ENCODE measurements at places on chromosomes 1 and 21.

GRCh38 chr1:115365738-115366137 lies 27.7 kb upstream of the NGF start:
- DNase-seq: no peak

DNA sequence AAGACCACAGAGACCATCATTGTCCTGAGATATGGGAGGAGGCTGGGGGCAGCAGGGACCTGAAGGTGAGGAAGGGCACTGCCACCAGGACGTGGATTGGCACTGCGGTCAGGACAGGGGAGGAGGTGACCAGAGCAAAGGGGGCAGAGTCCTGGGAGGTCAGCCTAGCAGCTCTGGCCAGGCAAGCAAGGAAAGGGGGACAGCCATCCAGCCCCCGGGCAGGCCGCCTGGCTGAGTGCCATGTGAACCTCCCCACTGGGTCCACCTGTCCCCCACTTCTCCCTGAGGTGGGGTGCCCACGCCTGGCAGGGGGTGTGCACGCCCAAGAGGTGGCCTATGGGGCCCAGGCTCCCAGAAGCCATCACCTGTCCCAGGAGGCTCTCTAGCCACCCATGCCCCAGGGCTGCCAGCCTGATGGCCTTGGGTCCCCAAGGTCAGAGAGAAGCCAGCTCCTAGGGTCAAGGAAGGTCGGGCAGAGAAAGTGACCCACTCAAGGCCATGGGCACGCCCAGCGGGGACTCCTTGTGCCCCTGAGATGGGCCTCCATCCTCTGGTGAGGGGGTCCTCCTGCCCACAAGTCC lies 17.6 kb upstream of the PTTG1IP start:
- DNase-seq: no peak

DNA sequence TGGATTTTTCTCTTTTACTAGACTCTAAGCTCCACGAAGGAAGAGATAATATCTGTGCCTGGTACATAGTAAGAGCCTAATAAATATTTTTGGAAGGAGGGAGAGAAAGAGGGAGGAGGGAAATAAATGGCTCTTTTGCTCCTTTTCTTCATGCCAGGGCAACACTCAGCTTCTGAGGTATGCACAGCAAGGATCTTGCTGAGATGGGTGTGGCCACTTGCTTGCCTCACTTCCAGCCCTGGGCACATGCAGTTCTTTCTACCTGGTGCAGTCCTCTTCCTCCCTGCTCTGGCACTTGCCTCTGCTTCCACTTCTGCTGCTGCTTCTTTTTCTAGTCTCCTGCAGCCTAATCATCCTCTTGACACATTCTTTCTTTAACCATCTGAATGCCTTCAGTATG lies 148.1 kb downstream of the FGGY start:
- no peak for DNase-seq

DNA sequence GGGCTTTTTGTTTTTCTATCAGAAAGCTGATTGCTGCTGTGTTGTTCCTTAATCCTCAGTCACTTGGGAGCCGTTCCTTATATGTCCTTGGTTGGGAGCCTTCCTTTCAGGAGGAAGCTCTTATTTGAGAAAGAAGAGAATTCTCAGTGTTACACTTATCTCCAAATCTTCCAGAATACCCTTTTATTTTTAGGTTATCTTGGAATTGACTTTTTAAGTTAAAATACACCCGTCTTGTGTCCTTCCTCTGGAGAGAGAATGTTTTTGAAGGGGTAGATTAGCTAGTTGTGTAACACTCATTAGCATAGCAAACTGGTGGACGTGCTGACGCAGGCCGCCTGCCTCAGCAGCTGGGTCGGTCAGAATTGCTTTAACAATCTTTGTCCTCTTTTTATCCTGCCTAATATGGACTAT lies 42.1 kb downstream of the LRRC8B start:
- DNase-seq: peak; percentile 68

- DNase-seq: no peak
Measured at GRCh38 chr1:178784131-178784536, 59.1 kb downstream of the RALGPS2 start.

- DNase-seq: no peak
Measured at GRCh38 chr1:112332176-112333150, 63.6 kb upstream of the CTTNBP2NL start.

DNA sequence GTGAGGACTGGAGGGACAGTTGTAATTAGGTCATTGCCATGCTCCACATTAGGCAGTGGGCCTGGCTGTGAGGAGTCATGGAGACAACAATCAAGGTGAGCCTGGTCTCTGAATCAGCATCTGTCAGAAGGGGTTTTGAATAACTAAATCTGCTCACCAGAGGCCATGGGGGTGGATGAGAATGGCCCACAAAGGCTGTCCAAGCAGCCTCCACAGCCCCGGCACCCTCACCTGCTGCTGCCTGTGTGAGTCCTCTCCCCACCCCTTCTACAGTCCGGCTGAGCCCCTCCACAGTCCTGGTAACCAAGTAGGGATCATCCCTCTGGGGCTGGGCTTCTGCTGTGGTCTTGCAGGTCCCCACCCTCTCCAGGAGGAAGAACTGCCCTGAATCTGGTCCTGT lies 2.3 kb downstream of the DPT start:
- DNase-seq: no peak

- DNase-seq: no peak
Measured at GRCh38 chr1:63731117-63732043, 42.4 kb upstream of the ROR1 start.

DNA sequence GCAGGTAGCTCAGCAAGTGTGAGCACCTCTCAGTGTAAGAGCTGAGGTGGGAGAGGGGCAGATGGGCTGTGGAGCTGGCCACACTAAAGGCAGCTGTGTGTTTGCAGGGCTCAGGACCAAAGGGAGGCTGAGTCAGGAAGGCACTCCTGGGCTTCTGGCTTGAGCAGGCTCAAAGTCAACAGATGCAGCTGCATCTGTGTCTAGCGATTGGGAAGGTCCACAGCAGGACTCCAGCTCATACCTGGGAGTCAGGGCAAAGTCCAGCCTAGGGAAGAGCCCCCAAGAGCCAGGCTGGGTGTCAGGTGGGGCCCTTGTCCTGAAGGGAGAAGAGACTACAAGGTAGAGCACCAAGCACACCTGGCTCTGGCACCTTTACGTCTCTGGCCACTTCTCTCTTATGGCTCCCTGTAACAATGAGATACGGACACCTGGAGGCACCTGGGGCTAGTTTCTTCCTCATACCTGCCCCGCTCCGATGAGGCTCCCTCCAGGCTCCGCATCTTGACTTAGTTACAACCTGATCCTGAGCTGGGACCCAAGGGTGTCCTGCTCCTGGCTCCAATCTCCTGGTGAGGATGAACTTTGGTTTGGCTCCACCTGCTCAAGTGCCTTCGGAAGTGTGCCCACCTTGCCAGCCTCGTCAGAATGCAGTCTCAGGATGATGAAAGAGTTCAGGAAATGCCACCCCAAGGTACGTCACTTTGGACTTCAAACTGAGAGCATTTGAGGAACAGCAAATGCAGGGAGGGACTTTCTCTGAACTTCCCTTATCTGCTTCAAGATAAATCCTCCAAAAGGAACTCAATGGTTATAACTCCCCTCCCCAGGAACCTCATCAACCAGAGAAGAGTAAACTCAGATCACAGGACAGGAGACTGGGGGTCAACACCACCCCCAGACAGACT lies 21.5 kb upstream of the SLC2A1 start:
- no peak for DNase-seq

DNA sequence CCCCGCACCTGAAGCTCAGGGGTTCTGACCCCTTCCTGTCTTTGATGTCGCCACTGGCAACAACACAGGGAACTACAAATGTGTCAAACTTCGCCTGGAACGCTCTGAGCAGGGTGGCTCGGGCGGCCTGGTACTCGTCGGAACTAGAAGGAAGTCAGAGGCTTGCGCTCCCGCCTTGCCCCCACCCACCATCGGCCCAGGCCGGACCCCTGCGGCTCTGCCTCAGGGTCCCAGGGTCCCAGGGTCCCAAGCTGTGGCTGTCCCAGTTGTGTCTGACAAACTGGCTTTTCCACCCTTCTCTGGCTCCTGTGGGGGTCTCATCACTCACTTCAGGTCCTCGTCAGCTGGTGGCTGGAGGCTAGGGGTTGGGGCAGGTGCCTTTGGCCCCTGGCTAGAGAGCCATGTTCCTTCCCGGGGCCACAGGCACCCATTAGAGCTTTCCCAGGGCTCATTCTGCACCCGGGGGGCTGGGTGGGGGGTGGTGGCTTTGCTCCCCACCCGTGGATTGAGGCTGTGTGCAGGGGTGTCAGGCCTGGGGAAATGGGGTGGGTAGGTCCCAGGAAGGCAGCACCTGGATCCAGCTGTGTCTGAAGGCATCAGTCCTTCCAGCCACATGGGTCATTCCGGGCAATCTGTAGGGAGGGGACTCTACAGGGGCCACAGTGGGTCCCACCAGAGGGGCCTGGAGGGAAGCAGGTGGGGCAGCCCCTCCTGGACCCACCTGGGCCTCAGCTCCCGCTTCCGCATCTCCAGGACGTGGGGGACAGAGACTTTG lies 8.0 kb upstream of the TMEM52 start:
- no peak for DNase-seq

- DNase-seq: no peak
Measured at GRCh38 chr21:25845729-25846256, 111.0 kb downstream of the GABPA start.

DNA sequence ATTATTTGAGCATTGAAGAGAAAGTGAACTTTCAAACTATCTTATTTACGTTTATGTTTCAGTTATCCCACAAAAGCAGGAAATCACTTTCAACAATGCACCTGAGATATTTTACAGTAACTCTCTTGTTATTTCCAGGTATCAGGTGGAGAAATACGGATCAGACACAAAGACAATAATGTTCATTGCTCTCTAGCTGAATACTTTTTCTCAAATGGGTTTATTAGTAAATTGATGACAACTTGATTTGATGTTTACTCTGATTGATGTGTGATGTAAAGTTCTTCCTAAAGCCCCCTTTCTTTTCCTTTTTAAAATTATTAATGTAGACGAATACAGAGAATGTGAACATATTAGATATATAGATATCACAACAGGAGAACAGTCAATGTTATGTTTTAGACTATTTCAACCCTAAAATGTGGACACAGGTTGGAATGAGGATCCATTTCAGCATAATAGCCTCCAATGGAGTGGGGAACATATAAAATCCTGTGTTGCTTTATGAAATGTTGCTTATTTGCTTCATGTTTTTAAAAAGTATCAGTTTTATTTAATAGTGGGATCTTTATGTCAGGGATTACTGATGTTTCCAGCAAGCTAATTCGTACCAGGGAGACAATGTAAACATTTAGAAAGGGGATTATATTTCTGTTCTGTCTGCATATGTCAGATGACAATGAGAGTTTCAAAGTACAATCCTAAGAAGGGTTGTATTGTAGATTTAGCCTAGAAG lies 1522.3 kb upstream of the TPTE start:
- no peak for DNase-seq

DNA sequence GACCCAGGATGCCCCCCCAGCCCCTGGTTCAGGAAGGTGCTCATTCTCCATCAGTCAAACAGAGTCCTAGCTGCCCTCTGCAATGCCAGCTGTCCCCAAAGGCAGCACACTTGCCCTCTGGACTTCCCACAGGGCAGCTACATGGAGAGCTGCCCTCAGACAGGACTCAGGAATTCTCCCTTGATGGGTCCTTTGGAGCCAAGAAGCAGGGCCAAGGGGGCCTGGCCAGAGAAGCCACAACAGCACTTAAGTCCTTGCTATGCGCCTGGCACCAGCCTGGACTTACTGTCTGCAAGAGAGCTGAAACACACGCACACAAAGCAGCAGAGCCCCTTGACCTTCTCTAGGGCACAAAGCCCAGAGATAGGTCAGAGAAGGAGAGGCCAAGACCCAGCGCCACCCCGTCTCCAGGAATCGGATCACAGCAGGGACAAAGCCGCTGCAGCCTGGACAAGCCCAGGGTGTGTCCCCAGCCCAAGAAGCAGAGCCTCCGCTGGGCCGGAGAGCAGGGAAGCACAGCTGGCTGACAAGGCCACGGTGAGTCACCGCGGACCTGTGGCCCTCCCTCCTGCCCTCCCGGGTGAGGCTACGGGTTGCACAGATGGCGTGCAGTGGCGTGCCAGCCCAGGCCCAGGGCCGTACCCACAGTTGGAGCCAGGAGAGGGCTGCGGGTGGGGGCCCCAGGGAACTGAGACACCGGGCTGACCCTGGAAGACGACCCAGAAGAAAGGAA lies 1.7 kb downstream of the WNT9A start:
- DNase-seq: peak; percentile 75

GRCh38 chr21:46163380-46163779 lies 8.0 kb upstream of the FTCD start:
- DNase-seq: no peak

DNA sequence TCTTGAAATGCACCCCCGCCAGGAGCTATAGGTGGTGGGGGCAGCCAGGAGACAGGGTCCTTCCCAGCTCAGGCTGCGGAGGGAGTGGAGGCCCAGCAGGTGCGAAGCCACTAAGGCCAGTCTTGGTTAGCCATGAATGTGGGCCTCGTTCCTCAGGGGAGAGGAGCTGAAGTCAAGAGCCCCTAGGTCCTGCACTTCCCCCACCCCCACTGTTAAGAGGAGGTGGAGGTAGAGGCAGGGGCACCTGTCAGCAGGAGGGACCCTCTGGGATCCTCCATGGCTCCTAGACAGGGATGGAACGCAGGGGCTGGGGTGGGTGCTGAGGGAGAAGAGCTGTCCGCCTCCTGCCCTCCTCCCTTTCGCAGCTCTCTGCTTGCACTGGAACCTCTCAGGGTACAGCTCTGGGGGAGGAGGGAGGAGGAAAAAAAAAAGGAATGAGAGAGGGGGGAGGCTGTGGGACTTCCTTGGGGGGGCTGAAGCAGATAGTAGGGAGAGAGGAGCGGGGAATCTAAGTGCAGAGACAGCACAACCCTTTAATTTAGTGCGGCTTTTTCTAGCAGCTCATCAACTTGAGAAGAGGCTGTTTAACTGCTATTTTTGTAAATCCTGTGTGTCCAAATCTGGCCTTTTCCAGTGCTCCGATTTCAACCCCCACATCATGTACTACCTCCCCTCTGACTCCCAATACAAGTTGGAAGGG lies 37.0 kb downstream of the MATN1 start:
- no peak for DNase-seq

DNA sequence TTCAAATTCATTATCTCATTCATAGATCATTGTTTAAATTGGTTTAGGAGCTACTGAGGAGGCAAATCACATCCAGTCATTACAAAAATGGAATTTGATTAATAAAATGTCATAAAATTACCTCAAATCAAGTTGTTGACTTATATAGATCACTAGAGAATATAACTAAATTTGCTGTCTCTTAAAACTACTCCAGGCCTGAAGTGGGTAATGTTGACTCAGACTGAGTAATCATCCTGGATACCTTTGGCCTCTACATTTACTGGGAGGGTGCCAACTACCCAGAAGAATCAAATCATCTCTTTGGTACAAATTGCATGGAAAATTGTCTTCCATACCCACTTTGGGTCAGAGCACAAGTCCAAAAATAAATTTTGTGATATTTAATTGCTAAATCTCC lies 191.2 kb upstream of the GREM2 start:
- DNase-seq: no peak

GRCh38 chr1:195851804-195852203 lies 756.4 kb downstream of the KCNT2 start:
- no peak for DNase-seq

- no peak for DNase-seq
Measured at GRCh38 chr1:21220815-21221214, 44.1 kb upstream of the EIF4G3 start.

- DNase-seq: no peak
Measured at GRCh38 chr1:66552829-66553228, 18.9 kb downstream of the SGIP1 start.

GRCh38 chr1:19239876-19240275 lies 11.4 kb downstream of the EMC1 start:
- no peak for DNase-seq
